Fibroblast of mammary gland (primary cell): ENCODE measurements at places on chromosomes 4 and X.

DNA sequence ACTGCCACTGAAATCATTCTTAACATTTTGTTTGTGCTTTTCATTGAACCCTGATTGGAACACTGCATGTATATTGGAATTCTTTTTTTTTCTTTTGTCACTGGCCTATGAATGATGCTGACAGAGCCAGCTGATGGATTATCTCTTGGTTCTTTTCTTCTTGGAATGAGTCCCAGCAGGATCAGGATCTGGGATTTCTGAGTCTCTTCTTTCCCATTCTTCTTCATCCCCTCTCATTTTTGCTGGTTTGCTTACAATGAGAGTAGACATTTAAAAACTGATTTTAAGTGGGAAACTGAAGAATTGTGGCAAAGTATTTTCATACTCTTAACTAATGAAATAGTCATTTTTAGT lies 9.0 kb downstream of the DCUN1D4 start:
- DNase-seq: no peak

GRCh38 chr4:78199984-78200383 lies 142.9 kb downstream of the FRAS1 start:
- no peak for DNase-seq

GRCh38 chrX:69138118-69138390 lies 27.2 kb downstream of the PJA1 start:
- DNase-seq: peak; percentile 26

DNA sequence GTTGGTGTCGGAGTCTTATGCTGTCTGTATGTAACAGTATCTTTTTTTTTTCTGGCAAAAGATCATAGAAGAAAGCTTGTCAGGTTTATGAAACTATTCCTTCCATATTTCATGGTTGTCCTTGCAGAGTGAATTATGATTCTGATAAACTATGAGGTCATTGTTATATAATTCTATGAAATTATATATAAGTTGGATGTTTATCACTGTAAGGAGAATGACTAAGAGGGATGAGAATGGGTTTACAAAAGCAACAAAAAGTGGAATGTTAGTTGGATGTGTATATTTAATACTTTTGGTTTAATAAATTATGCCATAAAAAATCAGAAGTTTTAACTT lies 43.1 kb downstream of the RAPGEF2 start:
- DNase-seq: no peak

DNA sequence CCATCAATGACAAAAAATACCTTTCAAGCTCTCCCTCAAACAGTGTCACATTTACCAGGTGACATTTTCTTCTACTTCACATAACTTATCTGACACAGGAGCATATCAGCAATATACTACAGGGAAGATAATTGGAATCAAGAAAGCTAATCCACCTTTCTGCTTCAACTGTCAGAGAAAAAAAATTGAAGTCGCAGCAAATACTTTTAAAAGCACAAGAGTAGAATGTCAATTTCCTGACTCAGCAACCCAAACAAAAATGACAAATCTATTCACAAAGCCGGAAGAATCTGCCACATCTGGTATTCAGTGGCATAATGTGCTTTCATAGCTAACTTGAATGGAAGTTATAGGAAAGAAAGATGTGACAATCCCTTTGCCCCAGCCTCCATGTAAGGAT lies 36.7 kb downstream of the AGA start:
- no peak for DNase-seq

DNA sequence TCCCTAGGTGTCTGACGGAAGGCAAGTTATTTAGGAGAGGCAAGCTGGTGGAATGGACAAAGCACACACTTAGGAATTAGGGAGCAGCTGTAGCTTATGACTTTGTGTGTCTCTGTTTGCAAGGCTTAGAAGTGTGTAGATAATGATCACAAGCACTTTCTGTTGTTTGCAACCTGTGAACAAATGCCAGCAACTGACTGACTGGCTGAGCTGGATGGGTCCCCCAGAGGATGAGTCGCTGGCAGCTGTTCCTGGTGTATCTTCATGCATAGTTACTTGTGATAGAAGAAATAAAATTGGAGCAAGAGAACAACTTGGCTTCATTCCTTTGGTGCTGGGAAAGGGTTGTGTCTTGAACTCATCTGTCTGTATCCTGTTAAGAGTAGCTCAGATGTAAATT lies 64.2 kb upstream of the BEND4 start:
- no peak for DNase-seq

- peak; percentile 75 for DNase-seq
Observed at GRCh38 chr4:173301518-173302201, 32.5 kb downstream of the HMGB2 start.

DNA sequence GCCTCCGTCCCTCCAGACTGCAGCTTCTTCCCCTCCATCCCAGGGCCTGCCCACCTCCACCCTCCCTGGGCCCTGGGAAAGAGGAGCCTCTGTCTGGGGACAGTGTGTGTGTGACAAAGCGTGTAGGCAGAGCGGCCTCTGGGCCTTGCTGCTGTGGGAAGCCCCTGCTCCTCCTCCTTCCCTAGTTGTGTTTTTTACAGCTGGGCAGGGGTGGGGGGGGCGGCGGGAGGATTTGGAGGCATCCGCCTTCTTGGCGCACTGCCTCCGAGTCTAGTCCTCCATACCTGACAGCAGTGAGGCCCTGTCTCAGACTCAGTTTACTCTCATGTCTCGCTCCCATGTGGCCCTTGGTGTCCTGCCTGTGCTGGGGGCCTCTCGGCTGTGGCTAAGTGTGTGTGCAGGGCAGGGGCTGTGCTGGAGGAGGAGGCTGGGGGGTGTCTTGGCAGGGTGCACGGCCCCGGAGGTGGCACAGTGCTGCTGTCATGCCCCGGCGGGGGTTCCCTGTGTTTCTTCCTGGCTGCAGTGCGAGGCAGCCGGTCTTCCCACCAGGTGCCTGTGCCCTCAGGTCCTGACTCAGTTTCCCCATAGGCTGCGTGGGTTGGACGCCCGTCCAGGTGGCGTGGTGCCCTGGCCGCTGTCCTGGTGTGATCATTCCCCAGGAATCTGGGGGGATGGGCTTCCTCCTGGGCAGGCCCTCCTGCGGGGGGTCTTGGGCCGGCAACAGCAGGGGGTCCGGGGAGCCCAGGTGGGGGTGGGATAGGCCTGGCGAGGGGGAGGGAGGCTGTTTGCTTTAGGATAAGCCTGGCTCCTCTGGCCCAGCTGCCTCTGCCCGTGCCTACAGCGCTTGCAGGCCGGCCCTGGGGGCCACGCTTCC lies 7.0 kb downstream of the FGFRL1 start:
- no peak for DNase-seq

DNA sequence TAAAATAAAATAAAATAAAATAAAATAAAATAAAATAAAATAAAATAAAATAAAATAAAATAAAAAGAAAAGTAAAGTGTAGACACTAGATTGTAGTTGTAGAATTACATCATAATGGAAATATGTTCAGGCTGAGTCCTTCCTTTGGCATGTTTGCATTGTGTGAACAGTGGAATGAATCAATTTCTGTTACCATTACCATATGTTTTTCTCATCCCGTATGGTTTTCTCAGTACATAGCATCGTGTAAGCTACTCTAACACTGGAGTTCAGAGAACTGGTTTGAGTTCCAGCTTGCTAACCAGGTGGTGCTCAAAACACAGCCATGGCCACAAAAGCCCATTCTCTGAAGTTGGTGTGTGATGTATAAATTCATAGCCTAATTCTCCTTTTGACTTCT lies 45.9 kb downstream of the USP11 start:
- DNase-seq: peak; percentile 63

GRCh38 chr4:136925203-136925602 lies 607.1 kb downstream of the PCDH18 start:
- DNase-seq: no peak

- no peak for DNase-seq
Observed at GRCh38 chrX:49258749-49259124, 5.8 kb downstream of the FOXP3 start.

GRCh38 chrX:134688839-134689238 lies 30.6 kb upstream of the PLAC1 start:
- peak; percentile 89 for DNase-seq

- DNase-seq: peak; percentile 51
Observed at GRCh38 chr4:186192066-186192612, 772 bp downstream of the CYP4V2 start.

- no peak for DNase-seq
Observed at GRCh38 chr4:25755911-25756310, 100.3 kb downstream of the SLC34A2 start.

GRCh38 chr4:138450546-138451275 lies 208.6 kb upstream of the SLC7A11 start:
- no peak for DNase-seq

DNA sequence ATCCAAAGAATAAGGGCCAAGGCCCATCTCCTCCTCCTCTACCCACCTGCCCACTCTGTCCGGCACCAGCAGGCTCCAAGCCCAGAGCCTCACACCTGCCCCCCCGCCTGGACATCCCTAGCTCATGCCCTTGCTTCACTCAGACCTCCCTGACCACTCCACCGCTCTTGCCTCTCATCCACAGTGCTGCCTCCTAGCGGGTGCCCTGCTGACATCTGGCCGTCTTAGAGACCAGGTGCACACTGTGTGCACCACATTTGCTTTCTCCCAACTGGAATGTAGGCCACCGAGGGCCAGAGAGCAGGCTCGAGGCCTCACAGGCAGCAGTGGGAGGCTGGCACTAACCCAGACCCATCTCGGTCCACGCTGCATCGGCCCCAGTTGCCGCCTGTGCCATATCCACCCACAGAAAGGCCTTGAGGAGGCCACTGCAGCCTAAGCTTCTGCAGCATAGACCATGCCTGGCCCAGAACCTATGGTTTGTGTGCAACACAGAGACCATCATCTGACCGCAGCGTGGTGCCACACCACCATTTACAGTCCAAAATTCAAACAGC lies 13.5 kb downstream of the LETM1 start:
- no peak for DNase-seq

DNA sequence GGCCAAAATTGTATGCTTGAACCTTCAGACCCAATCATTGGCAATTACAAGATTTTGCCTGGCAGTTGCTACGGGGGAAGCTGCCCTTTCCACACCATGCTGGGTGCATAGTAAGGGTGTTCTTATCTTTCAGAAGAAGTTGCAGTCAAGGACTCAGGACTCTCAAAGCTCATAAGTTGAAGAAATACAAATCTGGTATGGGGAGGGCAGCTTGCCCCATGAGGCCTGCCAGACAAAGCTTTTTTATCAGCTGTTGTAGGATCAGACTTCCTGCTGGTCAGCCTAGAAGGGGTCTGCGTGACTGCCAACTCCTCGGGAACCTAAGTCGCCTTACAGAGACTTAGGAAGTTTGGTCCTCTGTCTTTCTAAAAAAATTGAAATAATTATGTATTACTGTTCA lies 174.9 kb upstream of the TECRL start:
- DNase-seq: no peak

GRCh38 chr4:165541851-165542459 lies 163.1 kb downstream of the CPE start:
- no peak for DNase-seq

GRCh38 chr4:83221897-83222441 lies 62.6 kb downstream of the COQ2 start:
- no peak for DNase-seq

- peak; percentile 11 for DNase-seq
Observed at GRCh38 chr4:126591583-126591982, 1041.2 kb upstream of the INTU start.

GRCh38 chr4:155944516-155944915 lies 9.2 kb downstream of the CTSO start:
- peak; percentile 20 for DNase-seq

DNA sequence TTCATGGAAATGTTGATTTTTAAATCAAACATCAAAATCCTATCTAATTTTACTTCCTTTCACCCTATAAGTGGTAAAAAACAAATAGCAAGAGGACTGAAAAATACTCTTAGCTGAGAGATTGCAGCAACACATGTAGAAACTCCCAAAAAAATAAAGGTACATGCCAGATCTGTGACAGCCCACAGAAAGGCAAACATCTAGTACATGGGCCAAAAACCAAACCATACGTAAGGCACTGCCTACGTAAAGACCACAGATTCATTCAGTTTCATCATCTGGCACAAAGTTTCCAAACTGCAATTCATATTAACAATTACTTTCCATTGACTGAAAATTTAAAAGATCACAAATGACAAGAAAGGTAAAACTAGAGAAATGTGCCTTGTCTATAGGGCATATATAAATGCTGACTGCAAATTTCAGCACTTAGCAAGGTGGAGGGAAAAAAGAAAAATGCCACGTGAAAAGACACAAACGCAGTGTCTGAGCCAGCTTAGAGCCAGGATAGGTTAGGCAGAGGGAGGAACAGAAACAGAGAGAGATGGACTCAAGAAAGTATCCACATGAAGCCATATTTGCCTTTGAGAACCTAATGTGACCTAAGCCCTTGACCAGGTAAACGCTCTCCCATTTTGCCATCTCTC lies 88.1 kb downstream of the TSPAN5 start:
- DNase-seq: peak; percentile 48

DNA sequence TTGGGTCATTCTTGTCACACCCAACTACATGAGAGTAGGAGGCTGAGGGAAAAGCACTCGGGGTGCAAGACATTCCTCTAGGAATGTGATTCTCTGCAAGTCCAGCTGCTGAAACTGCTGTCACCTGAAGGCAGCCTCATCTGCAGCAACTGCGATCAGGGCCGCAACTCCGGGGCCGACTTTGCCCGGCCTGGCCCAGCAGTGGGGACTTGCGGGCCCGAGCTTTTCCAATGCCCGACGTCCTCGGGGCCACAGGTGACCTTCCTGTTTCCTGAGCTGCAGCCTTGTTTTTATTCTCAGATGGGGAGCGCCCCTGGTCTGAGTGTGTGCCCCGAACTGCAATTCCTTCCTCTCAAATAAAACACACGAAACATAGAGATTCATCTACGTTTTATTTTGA lies 104.7 kb upstream of the NKX1-1 start:
- DNase-seq: no peak

DNA sequence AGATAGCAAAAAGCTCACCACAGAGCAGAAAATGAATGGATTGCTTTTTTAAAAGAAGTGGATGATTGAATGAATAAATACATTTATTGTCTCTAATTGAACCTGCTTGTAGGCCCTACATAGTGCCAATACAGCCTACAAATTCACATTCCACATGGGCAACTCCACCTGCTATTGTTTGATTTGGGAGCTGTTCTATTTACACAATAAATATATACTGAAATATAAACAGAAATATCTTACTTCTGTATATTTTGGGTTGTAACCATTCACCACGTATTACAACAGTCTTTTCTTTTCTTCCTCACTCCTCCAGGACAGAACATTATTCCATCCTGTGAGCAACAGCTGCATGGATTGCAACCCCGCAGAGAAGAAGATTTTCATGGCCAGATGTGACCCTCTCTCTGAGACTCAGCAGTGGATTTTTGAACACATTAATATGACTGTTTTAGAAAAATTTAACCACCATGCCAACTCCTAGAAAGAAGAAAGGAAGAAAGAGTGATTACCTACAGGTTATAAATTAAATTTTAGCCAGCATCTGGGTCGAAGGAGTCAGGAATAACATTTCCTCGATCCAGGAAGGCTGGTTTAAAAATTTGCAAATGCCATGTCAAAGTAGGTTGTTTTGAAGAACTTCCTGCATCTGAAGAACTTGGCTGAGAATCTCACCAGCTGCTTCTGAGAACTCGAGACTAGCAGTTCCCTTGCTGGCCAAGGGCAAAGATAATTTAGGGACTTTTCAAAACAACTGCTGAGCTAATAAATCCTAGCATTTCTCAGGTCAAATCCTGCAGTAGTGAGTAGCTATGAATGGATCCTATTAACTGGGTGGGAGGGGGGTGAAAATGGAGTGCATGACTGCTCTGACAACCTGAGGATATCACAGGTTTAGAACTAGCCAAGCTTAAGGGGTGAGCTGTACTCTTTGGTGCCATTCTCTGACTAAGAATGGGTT lies 128.7 kb upstream of the GALNT7 start:
- no peak for DNase-seq

- peak; percentile 70 for DNase-seq
Observed at GRCh38 chr4:109548655-109549054, 11.4 kb upstream of the MCUB start.
